ENCODE measurements at places on chromosomes 5 and 9. TPM values are rescaled to one million over a fixed set of nuclear protein-coding genes. Genes with fewer than 3 reads are reported as not detected.

- no peak for DNase-seq
Observed at GRCh38 chr9:26324786-26325443, 567.7 kb downstream of the CAAP1 start.

- no peak for DNase-seq
Observed at GRCh38 chr9:112540800-112541199, 54.2 kb downstream of the KIAA1958 start.

- DNase-seq = no peak
Observed at GRCh38 chr9:19269582-19269981, 39.1 kb downstream of the DENND4C start.

The MPDZ gene
- 17.3 TPM for total RNA-seq

GRCh38 chr9:6984941-6985578 lies 227.3 kb downstream of the KDM4C start:
- DNase-seq = no peak

GRCh38 chr9:76451234-76451633 lies 7.7 kb upstream of the GCNT1 start:
- peak; percentile 76 for DNase-seq

The NR3C1 gene
- total RNA-seq = 25.3 TPM

The SLC34A3 gene
- total RNA-seq = not detected

The MED22 gene
- 51.8 TPM for total RNA-seq

Data from kidney epithelial cell (primary cell).